Natural killer cell treated with Interleukin-12 subunit alpha and Interleukin-12 subunit beta and Interleukin-15 and Interleukin-18, amount 100 ng/mL, for 72 hours (primary cell): ENCODE measurements at places on chromosomes 6 and 20. TPM values are rescaled to one million over a fixed set of nuclear protein-coding genes. Genes with fewer than 3 reads are reported as not detected.

DNA sequence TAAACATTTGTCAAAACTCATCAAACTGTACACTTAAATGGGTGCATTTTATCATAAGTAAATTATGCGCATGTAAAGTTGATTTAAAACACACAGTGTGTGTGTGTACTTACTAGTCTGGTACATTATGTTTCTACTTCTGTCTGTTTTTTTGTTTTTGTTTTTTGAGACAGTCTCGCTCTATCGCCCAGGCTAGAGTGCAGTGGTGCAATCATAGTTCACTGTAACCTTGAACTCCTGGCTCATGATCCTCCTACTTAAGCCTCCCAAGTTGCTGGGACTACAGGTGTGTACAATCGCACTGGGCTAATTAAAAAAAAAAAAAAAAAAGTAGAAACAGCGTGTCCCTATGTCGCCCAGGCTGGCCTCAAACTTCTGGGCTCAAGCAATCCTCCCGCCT, 23.0 kb upstream of the FKBP5 start:
- H3K27me3 ChIP-seq: peaks cover 4% of the 10 kb centered on the region
- no peak for DNase-seq
- no peaks in the 10 kb centered on the region for H3K36me3 ChIP-seq
- H3K4me1 ChIP-seq: peaks cover 19% of the 10 kb centered on the region
- H3K27ac ChIP-seq: no peak overlapping the region

- H3K4me1 ChIP-seq: peaks cover 22% of the 10 kb centered on the region
- no peaks in the 10 kb centered on the region for H3K27me3 ChIP-seq
- H3K27ac ChIP-seq: peak overlapping the region; percentile 92
- H3K4me3 ChIP-seq: no peak overlapping the region
- peaks cover 33% of the 10 kb centered on the region for H3K36me3 ChIP-seq
Observed at GRCh38 chr6:136604928-136605510, 54.8 kb upstream of the MAP7 start.

GRCh38 chr20:3135507-3136070, 24.1 kb downstream of the FASTKD5 start:
- H3K4me3 ChIP-seq: no peak overlapping the region
- no peaks in the 10 kb centered on the region for H3K36me3 ChIP-seq
- DNase-seq: no peak
- no peak overlapping the region for H3K27ac ChIP-seq
- H3K27me3 ChIP-seq: no peaks in the 10 kb centered on the region

- H3K36me3 ChIP-seq: no peaks in the 10 kb centered on the region
- H3K27me3 ChIP-seq: no peaks in the 10 kb centered on the region
- H3K4me3 ChIP-seq: no peak overlapping the region
Observed at GRCh38 chr6:36431197-36431596, 11.5 kb downstream of the PXT1 start.

- H3K27ac ChIP-seq: no peak overlapping the region
- no peak overlapping the region for H3K4me3 ChIP-seq
- no peak for DNase-seq
- H3K36me3 ChIP-seq: no peaks in the 10 kb centered on the region
- peaks cover 6% of the 10 kb centered on the region for H3K4me1 ChIP-seq
Observed at GRCh38 chr6:27771235-27771634, 141.0 kb downstream of the OR2B2 start.

Gene GPR6
- total RNA-seq: not detected

- peaks cover 59% of the 10 kb centered on the region for H3K4me1 ChIP-seq
- peak overlapping the region; percentile 78 for H3K4me3 ChIP-seq
- DNase-seq: no peak
- peak overlapping the region; percentile 78 for H3K27ac ChIP-seq
- H3K36me3 ChIP-seq: no peaks in the 10 kb centered on the region
Observed at GRCh38 chr6:34672657-34673043, 23.9 kb downstream of the ILRUN start.

- no peak overlapping the region for H3K4me3 ChIP-seq
- peak overlapping the region; percentile 34 for H3K27ac ChIP-seq
- DNase-seq: no peak
- H3K4me1 ChIP-seq: peaks cover 12% of the 10 kb centered on the region
- H3K36me3 ChIP-seq: no peaks in the 10 kb centered on the region
- H3K27me3 ChIP-seq: no peaks in the 10 kb centered on the region
Observed at GRCh38 chr20:18754030-18754652, 59.4 kb upstream of the SCP2D1 start.

DNA sequence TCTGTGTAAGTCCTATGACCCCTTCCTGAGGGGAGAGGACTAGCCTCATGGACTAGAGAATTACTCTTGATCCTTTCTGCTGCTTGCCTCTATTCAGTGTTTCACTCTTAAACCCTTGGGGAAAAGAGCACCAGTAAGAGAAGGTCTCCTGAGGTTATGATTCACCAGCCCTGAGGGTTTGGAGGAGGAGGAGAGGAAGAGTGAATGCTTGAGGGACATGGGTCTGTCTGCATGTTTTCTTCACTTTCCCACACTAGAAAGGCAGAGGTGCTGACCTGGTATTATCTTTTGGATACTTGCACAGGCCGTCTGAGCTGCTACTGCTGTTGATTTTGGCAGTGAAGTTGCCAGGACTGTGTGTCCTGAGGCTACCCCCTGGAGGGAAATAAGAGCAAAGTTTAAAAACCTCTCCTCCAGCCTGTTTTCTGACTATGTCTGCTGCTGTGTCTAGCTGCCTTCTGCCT, 78.3 kb downstream of the CD109 start:
- H3K27me3 ChIP-seq: peaks cover 2% of the 10 kb centered on the region
- no peak overlapping the region for H3K4me3 ChIP-seq
- H3K36me3 ChIP-seq: no peaks in the 10 kb centered on the region
- H3K4me1 ChIP-seq: no peaks in the 10 kb centered on the region
- H3K27ac ChIP-seq: no peak overlapping the region

GRCh38 chr20:49687595-49688567, 25.8 kb downstream of the B4GALT5 start:
- H3K36me3 ChIP-seq: no peaks in the 10 kb centered on the region
- H3K4me1 ChIP-seq: peaks cover 71% of the 10 kb centered on the region
- H3K4me3 ChIP-seq: no peak overlapping the region
- H3K27me3 ChIP-seq: no peaks in the 10 kb centered on the region

GRCh38 chr20:32894026-32894483, 35.3 kb downstream of the EFCAB8 start:
- no peak overlapping the region for H3K27ac ChIP-seq
- H3K4me1 ChIP-seq: peaks cover 2% of the 10 kb centered on the region
- H3K4me3 ChIP-seq: no peak overlapping the region
- no peaks in the 10 kb centered on the region for H3K36me3 ChIP-seq
- no peak for DNase-seq

DNA sequence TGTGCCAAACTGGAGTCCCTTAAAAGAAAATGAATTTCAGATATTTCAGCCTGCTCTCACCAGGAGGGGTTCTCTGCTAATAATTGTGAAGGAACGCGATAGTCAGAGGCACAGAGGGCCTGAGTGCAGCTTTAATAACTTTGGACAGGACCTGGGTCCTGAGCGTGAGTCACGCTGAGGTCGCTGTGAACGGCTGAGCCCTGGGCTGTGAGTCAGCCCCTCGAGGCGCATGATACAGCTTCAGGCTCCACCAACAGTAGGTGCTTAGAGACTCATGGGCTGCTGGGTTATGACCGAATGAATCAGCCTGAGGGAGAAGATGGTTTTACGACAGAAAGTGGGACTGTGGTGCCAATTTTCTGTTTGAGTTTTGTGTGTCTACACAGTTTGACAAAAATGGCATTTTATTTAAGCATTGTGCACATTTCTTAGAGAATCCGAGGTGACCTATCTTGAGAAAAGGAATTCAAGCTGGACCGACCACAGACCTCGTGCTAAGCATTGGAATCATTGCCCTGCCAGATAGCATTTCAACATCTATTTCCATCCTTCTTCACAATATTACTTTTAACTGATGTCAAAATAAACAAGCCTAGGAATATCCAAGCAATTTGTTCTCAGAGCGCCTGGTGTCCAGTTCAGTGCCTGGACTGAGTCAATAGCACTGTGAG, 183.0 kb downstream of the THBS2 start:
- no peak for DNase-seq
- no peaks in the 10 kb centered on the region for H3K4me1 ChIP-seq
- H3K4me3 ChIP-seq: no peak overlapping the region
